NCI-H187 (cell line): ENCODE measurements at places on chromosomes 6 and 20.

GRCh38 chr20:59033616-59034165 is 1.6 kb upstream of the ATP5F1E start:
- no peak for DNase-seq

DNA sequence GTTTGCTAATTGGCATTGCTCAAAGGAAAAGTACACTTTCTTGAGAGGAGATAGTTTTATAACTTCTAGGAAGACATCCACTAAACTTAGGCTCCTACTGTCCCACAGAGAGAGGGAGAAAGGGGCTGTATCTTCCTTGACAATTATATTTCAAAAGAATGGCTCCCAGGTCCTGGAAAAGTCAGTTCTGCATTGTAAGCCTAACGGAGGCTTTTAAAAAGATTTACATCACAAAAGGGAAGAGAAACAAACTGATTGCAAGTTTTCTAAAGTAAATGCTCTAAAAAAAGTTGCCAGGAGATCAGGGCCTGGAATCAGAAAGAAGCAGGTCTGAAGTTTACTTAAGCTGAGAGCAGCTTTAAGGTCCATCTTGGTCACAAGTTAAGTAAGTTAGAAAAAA is 839.5 kb downstream of the FRK start:
- no peak for DNase-seq

DNA sequence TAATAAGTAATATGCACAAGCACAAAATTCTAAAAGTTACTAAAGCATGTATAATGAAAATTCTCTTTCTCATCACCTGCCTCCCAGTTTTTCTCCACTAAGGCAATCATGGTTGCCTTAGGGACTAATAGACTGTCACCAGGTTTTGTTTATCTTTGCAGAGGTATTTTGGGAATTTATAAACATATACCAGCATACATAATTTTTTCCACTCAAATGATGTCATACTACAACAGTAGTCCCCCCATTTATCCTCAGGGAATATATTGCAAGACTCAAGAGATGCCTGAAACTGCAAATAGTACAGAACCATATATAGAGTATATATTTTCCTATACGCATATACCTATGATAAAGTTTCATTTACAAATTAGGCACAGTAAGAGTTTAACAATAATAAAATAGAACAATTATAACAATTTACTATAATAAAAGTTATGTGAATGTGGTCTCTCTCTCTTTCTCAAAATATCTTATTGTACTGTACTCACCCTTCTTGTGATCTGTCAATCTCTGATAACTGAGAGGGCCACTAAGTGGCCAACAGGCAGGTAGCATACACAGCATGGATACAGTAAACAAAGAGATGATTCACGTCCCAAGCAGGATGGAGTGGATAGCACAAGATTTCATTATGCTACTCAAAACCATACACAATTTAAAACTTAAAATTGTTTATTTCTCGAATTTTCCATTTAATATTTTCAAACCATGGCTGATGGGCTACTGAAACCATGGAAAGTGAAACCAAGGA is 19.7 kb downstream of the RBL1 start:
- no peak for DNase-seq

DNA sequence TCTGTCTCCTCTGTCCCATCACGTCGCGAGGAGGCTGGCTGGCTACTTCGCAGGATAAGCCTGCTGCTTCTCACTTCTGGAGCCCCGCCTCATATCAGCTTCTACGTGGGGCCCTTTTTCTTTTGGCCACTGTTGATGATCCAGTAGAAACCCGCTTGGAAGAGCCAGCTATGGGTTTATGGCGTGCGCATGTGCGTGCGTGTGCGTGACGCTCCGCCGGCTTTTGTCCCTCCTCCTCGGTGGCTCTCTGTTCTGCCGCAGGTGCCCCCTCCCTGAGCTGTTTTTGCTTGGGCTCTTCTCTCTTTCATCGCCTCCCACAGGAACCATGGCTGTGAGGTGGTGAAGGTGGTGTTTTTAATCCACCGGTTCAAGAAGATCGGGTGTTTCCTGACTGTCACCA is 26.5 kb downstream of the EFCAB8 start:
- DNase-seq, result no peak

GRCh38 chr20:22127587-22127986 is 422.1 kb downstream of the PAX1 start:
- no peak for DNase-seq
